ENCODE measurements at places on chromosomes 2 and 18.

DNA sequence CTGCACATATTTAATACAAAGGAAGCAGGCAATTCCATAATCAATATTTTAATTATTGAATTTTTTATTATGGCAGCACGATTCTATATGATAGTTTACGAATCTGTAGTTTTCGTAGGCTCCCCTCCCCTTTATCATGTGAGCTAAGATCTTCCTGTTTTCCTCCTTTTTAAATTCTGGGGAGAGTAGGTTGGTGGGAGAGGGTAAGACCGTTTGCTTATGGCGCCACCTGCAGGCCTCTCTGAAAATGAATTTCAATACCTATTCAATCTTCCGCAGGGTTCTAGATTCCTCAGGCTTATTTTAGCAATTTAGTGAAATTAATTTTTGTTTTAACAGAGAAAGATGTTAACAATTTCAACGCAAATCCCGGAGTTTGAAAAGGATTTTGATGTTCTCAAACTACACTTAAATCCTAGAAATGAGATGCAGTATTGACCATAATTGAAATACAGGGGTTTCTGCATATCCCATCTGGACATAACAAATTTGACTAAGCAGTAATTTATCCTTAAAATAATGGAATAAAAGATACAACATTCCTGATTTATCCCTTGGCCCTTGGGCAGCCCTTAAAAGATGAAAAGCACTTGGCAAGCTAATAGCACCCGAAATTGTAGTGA is 12.8 kb upstream of the GBX2 start:
- peak; percentile 26 for DNase-seq

GRCh38 chr2:3827673-3828575 is 124.5 kb downstream of the DCDC2C start:
- DNase-seq, result peak; percentile 15

GRCh38 chr18:67216846-67217245 is 299.7 kb downstream of the DSEL start:
- no peak for DNase-seq

- no peak for DNase-seq
Measured at GRCh38 chr2:193806088-193806774, 1611.5 kb upstream of the TMEFF2 start.
